ENCODE measurements at places on chromosomes 2 and 18.

DNA sequence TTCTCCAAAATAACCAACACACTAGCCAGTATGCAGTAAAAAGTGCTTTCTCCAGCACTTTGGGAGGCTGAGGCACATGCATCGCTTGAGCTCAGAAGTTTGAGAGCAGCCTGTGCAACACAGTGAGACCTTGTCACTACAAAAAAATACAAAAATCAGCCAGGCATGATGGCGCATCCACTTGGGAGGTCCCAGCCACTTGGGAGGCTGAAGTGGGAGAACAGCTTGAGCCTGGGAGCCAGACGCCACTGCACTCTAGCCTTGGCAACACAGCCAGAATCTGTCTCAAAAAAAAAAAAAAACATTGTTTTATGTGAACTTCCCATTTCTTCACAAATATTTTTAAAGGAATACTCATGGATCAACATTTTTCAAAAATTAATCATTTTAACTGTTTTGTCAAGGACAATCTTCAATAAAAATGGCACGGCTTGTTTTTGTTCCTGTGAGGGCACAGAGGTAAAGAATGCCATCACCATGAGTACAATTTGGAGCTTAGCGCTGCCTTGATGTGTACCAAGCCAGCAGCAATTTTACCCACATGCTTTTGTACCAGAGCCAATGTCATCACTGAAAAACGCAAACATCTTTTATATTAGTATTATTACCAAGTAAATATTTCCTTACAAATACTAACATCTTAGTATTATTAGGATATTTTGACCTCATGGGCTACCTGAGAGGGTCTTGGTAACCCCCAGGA lies 26.7 kb downstream of the RAB1A start:
- no peak for DNase-seq

GRCh38 chr18:77973745-77974144 lies 724.1 kb downstream of the GALR1 start:
- no peak for DNase-seq

DNA sequence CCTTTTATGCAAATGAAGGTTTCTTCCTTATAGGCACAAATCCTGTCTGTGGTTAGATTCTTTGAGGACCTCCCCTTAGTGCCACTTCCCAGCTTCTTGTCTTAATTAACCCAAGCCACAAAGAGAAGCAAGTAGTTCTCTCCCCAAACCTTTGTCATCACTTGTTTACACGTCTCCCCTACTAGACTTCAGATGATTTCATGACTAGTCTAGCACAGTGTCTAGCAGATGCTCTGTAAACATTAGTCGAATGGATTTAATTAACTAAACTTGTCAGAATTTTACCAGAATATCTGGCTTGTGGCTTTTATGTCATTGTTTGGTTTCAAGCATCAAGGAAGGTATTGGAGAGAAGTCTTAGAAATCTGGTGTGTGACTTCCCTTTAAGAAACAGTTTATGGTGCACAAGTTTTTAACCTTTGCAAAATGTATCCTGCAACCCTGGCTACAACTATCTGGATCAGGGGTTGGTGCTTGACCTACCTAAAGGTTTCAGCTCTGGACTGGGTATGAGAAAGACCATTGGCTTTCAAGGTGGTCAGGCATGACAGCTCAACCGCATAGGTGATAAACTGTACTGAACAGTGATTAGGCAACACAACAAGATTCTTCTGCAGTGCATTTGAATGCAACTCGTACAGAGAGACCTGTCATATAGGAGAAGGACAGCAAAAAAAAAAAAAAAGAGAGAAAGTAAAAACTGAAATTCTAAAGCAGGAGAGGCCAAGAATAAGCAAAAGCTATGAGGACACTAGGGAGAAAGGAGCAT lies 93.2 kb upstream of the CCDC150 start:
- no peak for DNase-seq

- peak; percentile 13 for DNase-seq
Observed at GRCh38 chr2:201806442-201807170, at the start of gene CDK15. TSS of gene CDK15 (plus strand) at chr2:201806537. CDS start at chr2:201806665, 128 bp downstream.

DNA sequence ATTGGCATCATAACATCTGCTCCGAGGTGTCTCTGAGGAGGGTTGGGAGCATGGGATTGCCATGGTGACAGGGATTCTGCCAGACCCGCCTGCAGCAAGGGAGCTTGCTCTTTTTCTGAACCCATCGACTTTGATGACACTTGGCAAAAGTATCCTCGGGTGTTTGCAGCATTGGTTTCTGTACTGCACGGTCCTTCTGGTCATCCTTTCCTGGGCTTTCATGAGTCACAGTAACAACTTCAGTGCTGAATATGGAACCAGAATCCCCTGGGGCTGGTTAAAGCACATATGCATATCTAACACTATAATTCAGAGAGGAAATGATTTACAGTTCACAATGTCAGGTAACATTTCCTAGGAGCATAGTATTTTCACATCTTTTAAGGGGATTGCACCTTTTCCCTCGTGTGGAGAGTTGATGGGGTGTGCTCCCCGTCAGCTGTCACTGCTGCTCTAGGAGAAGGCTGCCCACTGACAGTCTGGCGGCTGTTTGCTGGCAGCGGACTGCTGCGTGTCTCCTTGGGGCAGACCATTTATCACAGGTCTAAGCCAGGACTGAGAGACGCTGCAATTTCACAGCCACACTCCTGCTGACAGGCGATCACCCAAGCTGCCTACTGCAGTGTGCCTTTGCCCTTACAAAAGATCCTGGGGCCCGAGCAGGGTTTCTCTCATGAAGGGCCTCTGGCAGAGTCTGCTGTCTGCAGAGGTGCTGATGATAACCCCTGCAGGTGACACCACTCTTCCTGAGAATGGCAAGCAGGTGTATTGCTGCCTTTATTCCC lies 425.3 kb downstream of the THSD7B start:
- DNase-seq, result no peak

DNA sequence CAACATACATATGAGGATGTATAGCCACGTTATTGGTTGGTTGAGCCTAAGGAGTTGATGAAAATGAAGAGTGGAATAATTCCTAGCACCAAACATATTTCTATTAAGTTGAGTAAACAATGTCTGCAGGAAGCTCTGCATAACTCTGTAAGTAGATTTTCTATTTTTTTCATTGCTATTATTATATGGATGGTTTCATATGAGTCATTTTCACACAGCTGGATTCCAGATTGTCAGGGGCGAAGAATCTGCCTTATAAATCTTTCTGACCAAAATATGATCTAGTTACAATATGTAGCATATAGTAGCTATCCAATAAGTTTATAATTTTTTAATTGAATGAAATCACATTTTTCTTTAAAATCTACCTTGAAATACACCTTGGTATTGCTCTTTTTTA lies 468.0 kb upstream of the PKDCC start:
- no peak for DNase-seq

GRCh38 chr2:234404957-234405356 lies 91.9 kb downstream of the ARL4C start:
- DNase-seq, result no peak

DNA sequence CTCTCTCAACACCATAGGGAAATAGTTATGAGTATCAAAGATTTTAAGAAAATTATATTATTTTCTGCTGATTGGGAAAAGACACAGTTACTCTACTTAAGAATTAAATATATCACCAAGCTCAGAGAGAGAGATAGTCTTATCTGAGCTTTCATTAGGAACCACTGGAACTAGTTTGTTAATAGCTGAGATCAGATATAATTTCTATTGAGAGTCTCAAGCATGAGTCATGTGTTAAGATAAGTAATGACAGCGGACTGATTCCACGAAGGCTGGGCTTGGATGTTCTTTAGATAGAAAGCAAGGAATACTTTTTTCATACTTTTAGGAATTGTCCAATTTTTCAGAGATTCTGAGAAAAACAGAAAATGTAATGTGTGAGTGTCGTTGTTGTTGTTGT lies 44.4 kb upstream of the RBM44 start:
- DNase-seq, result no peak
